A549 treated with AZD2906 at 1 μM for 4 hours (cell line): ENCODE measurements at places on chromosomes 5 and 9. TPM values are rescaled to one million over a fixed set of nuclear protein-coding genes. Genes with fewer than 3 reads are reported as not detected.

Gene IFNE
- total RNA-seq: 0.41 to 1.1 TPM (median 0.72 TPM) in 5 replicates

Gene MTAP
- total RNA-seq: 5.8 to 18.0 TPM (median 9.1 TPM) in 5 replicates

Gene CER1
- not detected in 5 replicates for total RNA-seq

Gene MAP1B
- total RNA-seq: 30.7 to 55.9 TPM (median 35.1 TPM) in 5 replicates

Gene FOXD4L5
- total RNA-seq: 0.03 to 0.08 TPM (median 0.06 TPM) in 3 of 5 replicates, not detected in the others

Gene IL3
- total RNA-seq: not detected in 5 replicates

Gene PCDHGA12
- 0.01 TPM in 1 of 5 replicates, not detected in the others for total RNA-seq

Gene BAAT
- 0.31 to 0.49 TPM (median 0.46 TPM) in 5 replicates for total RNA-seq

Gene PCDHA6
- 0.03 to 0.07 TPM (median 0.07 TPM) in 5 replicates for total RNA-seq

Gene CDK5RAP2
- 24.6 to 28.6 TPM (median 27.2 TPM) in 5 replicates for total RNA-seq

Gene CNTNAP3
- total RNA-seq: 8.0 to 10.7 TPM (median 8.8 TPM) in 5 replicates

Gene GPX8
- total RNA-seq: 30.6 to 36.7 TPM (median 32.4 TPM) in 5 replicates

Gene SPZ1
- not detected in 5 replicates for total RNA-seq

Gene FAM200C
- total RNA-seq: 1.5 to 1.8 TPM (median 1.6 TPM) in 5 replicates

Gene FOXE1
- 2.8 to 3.9 TPM (median 3.6 TPM) in 5 replicates for total RNA-seq

Gene NEUROG1
- not detected in 5 replicates for total RNA-seq

Gene CPLANE1
- total RNA-seq: 3.7 to 4.6 TPM (median 4.1 TPM) in 5 replicates

Gene HAPLN1
- not detected in 5 replicates for total RNA-seq

Gene PCAT7
- total RNA-seq: 0.43 to 0.76 TPM (median 0.55 TPM) in 5 replicates

Gene TMEM215
- 0.02 to 0.03 TPM in 2 of 5 replicates, not detected in the others for total RNA-seq

Gene SH3TC2
- 0.39 to 0.92 TPM (median 0.56 TPM) in 5 replicates for total RNA-seq

Gene DTWD2
- total RNA-seq: 1.1 to 1.6 TPM (median 1.5 TPM) in 5 replicates

Gene RALGPS1
- 1.4 to 2.2 TPM (median 1.6 TPM) in 5 replicates for total RNA-seq

Gene MAML1
- total RNA-seq: 16.0 to 18.5 TPM (median 17.7 TPM) in 5 replicates

Gene SLC28A3
- total RNA-seq: 0.01 to 0.02 TPM in 2 of 5 replicates, not detected in the others

Gene SPINK6
- 0.28 to 0.75 TPM (median 0.36 TPM) in 5 replicates for total RNA-seq

Gene ALDH1A1
- 4,437 to 6,543 TPM (median 5,218 TPM) in 5 replicates for total RNA-seq

Gene NFIB
- total RNA-seq: 7.2 to 11.4 TPM (median 10.4 TPM) in 5 replicates

Gene LURAP1L
- 23.7 to 28.8 TPM (median 26.7 TPM) in 5 replicates for total RNA-seq

Gene UGT3A2
- total RNA-seq: not detected in 5 replicates

Gene PCDHB5
- total RNA-seq: 1.3 to 1.7 TPM (median 1.4 TPM) in 5 replicates

Gene S100Z
- not detected in 5 replicates for total RNA-seq

Gene FCN2
- not detected in 5 replicates for total RNA-seq

Gene CEP72
- total RNA-seq: 8.0 to 10.7 TPM (median 10.3 TPM) in 5 replicates

Gene C5orf58
- total RNA-seq: not detected in 5 replicates

Gene CTNND2
- 0.04 to 0.18 TPM in 2 of 5 replicates, not detected in the others for total RNA-seq

Gene SLC45A2
- total RNA-seq: not detected in 5 replicates

Gene LRRC26
- 0.39 to 1.9 TPM (median 1.2 TPM) in 5 replicates for total RNA-seq

Gene GPRIN1
- total RNA-seq: 8.2 to 9.6 TPM (median 9.2 TPM) in 5 replicates

Gene ACSL6
- total RNA-seq: 0.06 to 0.28 TPM (median 0.08 TPM) in 5 replicates

Gene MAT2B
- total RNA-seq: 42.2 to 48.9 TPM (median 46.5 TPM) in 5 replicates

Gene RAB3C
- total RNA-seq: not detected in 5 replicates

Gene SLC6A7
- total RNA-seq: 0.02 to 0.03 TPM in 2 of 5 replicates, not detected in the others

Gene MLANA
- not detected in 5 replicates for total RNA-seq

Gene SPATA31D4
- total RNA-seq: not detected in 5 replicates

Gene CD14
- total RNA-seq: 3.2 to 4.2 TPM (median 4.0 TPM) in 5 replicates

Gene GOLPH3
- 66.5 to 89.4 TPM (median 80.6 TPM) in 5 replicates for total RNA-seq

Gene DBH
- total RNA-seq: not detected in 5 replicates

Gene LRRC70
- total RNA-seq: 0.11 to 0.31 TPM (median 0.13 TPM) in 5 replicates

Gene BARHL1
- 0.02 to 0.03 TPM in 2 of 5 replicates, not detected in the others for total RNA-seq

Gene SGCD
- 3.2 to 5.4 TPM (median 4.1 TPM) in 5 replicates for total RNA-seq

Gene ATP10B
- total RNA-seq: not detected in 5 replicates

Gene MYOZ3
- total RNA-seq: 0.03 to 0.06 TPM in 2 of 5 replicates, not detected in the others

Gene DMRTA1
- 0.52 to 0.70 TPM (median 0.65 TPM) in 5 replicates for total RNA-seq

Gene PDE8B
- 1.7 to 2.3 TPM (median 2.0 TPM) in 5 replicates for total RNA-seq
